ENCODE measurements at places on chromosomes 4 and X. TPM values are rescaled to one million over a fixed set of nuclear protein-coding genes. Genes with fewer than 3 reads are reported as not detected.

The SH3D19 gene
- not detected for total RNA-seq

The AREG gene
- not detected for total RNA-seq

The GALNTL6 gene
- total RNA-seq, result not detected

- peak overlapping the region; percentile 13 for H3K4me3 ChIP-seq
- H3K27ac ChIP-seq, result peak overlapping the region; percentile 86
Measured at GRCh38 chr4:154049457-154050181, 260.7 kb upstream of the SFRP2 start.

- H3K27ac ChIP-seq, result no peak overlapping the region
- no peak for DNase-seq
- no peaks in the 10 kb centered on the region for H3K27me3 ChIP-seq
- H3K36me3 ChIP-seq, result no peaks in the 10 kb centered on the region
Measured at GRCh38 chr4:184854673-184855072, 28.9 kb upstream of the ACSL1 start.

- no peaks in the 10 kb centered on the region for H3K4me1 ChIP-seq
- no peak overlapping the region for H3K4me3 ChIP-seq
- no peaks in the 10 kb centered on the region for H3K36me3 ChIP-seq
- no peaks in the 10 kb centered on the region for H3K27me3 ChIP-seq
- no peak for DNase-seq
Measured at GRCh38 chr4:113955948-113956347, 23.5 kb downstream of the ARSJ start.
